ENCODE measurements at places on chromosomes 12 and 14.

- no peak for DNase-seq
Observed at GRCh38 chr14:56125772-56126636, 7.8 kb downstream of the PELI2 start.

GRCh38 chr12:2139651-2140050, 86.9 kb downstream of the CACNA1C start:
- no peak for DNase-seq

- no peak for DNase-seq
Observed at GRCh38 chr12:72647139-72647538, 375.0 kb downstream of the TRHDE start.

DNA sequence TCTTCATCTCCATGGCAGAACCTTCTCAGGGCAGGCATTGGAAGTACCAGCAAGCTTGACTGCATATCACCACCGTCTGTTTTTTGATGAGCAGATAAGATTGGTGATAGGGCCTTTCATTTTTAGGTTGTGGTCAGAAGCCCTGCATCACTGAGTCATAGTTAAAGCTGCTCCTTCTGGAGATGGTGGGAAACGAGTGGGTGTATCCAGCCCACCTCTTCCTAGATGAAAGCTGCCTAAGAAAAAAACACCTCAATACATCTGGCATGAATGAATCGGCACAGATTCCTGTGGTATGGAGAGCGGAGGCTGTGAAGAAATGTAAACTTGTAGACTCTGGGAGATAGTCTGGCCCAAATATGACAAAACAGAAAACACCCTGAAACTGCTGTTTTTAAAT, 248.7 kb upstream of the EGLN3 start:
- no peak for DNase-seq

DNA sequence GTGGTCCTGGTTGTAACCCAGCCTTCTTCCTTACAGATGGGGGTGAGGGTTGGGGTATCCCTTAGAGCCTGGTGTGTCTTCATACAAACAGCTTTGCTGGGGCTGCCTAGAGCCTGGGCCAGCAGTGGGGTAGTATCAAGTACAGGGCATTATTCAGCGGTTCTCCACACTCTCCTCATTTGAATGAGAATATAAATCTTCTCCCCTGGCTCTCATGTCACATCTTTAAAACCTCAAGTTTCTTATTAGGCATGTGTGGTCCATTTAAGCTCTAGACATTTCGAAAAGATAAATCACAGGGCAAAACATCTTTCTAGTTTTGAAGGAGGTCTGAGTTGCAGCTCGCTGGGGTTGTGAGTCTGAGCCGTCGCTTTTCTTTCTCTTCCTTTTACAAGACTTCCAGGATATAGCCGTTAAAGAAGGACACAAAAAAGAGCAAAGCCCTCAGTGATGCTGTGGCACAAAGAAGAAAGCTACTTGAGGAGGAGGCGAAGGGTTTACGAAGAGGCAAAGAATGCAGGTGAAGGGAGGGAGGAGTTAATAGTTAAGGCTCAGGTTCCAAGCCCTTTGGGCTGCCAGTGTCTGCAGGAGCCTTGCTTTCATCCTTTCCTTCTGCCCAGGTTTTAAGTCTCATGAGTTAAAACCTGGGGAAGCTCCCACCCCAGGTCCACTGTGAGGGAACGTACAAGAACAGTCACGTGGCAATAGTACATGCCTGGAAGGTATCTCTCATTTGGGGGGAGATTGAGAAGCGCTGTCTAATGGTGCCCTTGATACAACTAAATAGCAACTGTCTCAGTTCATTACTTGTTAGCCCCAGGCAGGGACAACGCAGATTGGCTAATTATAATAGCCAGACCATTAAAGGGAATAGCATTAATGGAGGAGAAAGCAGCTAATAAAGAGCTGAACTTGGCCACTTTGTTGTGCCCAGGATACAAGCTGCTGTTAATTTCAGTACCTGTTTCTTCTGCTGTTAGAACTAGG, 94.2 kb downstream of the ETV6 start:
- no peak for DNase-seq

DNA sequence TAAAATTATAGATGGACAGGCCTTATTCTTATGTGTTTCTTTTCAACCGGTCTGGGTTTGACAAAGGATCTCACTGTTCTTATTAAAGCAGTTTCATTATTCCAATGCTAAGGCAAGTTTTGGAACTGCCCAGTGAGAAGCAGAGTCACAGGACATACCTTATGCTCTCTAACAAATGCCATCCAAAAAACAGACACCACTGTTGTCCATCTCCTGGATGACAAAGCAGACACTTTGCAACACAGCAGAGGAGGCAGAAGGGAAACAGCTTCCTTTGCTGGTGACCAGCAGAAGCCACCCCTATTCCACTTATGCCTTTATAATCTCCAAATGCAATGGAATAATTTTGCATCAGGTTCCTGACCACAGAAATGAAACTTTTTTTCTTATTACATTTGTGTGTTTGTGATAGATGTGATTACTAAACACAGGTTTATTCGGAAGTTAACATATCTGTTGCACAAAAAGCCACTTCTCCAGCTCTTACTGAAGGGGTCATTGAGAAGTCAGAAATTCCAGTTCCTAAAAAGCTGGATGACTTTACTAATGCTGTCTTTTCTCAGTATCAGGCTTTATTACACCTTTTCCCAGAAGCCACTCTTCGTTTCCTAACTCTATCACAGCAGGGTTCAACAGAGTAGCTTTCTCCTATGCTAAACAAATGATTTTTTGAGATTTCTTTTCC, 115.6 kb downstream of the BTG1 start:
- DNase-seq, result no peak

DNA sequence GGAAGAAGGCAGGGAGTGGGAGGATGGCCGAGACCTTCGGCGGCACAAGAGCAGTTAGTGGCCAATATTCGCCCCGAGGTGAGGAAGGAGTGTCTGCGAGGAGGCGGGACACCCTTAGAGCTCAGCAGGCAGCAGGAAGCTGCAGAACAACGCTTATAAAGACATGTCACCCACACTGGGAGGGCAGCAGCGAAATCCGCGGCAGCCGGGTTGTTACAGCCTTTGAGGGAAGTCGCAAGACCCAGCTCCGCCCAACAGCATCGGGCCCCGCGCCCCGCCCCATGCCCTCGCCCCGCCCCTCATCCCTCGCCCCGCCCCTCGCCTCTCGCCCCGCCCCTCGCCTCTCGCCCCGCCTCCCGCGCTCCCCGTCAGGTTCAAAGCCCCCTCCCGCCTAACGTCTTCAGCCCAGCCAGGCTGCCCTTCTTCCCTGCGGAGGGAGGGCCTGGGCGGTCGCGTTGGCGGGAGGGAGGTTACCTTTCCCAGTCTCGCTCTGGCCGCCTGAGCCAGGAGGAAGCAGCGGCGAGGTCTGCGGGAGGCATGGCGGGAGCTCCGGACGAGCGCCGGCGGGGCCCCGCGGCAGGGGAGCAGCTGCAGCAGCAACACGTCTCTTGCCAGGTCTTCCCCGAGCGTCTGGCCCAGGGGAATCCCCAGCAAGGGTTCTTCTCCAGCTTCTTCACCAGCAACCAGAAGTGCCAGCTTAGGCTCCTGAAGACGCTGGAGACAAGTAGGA, at the start of gene ATP23:
Gene ATP23, plus strand, starts transcription at position 403 of the 730 bp plus-strand sequence. Its CDS starts 135 bp downstream, at position 538.
- DNase-seq, result peak; percentile 81

DNA sequence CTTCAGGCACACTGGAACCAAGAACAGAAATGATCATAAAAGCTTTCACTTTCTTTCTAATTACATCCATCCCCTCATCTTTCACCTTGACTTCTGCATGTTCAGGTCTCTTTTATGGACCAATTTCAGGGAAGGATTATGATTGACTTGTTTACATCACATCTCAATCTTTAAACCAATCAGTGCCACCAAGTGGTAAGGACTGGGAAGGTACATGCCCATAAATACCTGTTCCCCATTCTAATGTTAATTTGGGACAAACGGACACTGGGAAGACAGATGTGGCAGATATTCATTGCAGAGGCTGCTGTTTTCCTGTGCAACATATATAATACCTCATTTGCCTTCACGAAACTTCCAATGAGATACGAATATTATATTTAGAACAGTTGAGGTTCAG, 978.1 kb downstream of the GALC start:
- no peak for DNase-seq

DNA sequence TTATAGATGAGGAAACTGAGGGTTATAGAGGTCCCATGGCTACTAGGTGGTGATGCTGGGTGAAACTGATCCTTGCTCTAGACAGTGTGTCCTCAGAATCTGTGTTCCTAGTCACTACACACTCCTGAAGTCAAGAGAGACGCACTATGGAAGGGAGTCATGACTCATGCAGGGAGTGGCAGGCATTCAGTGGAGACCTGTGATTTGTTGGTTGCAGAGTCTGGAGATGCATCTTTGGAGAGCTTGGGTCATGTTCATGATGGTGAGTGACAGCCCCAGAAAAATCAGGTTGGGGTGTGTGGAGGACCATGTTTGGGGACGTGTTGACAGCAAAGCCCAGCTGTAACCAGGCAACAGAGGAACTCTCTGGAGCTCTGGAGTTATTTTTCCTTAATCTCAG, 38.0 kb upstream of the FBXO21 start:
- no peak for DNase-seq

- no peak for DNase-seq
Observed at GRCh38 chr12:96029826-96030225, 5.6 kb downstream of the LTA4H start.

DNA sequence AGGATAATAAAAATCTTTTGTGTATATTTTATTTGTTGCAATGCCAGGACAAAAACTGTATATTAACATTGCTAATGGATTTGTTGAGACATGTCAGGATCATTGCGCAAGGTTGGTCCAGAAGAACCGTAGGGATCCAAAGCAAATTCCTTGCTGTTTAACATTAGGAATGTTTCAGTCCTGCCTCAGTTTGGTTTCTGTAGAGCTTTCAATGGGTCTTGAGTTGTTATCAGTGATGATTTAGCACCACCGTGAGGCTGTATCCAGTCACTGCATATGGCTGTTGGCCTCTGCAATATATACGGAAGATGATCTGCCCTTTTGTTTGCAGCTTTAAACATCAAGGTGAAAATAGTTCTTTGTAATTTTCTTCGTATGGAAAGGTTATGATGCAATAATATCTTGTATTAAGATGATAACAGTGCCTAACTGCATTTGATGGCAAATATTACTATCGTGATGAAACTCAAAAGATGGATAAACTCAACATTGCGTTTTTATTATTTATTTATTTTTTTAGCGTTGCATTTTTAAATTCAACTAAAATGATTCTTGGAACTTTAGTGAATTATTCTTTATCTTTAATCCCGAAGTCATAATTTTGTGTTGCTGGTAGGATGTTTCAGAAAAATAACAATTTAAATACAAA, 231.2 kb downstream of the AKAP6 start:
- DNase-seq, result peak; percentile 0

GRCh38 chr12:105343836-105344235, 13.3 kb downstream of the C12orf75 start:
- DNase-seq, result no peak

- no peak for DNase-seq
Observed at GRCh38 chr12:107731366-107731765, 29.6 kb downstream of the PRDM4 start.

- no peak for DNase-seq
Observed at GRCh38 chr14:53047307-53048069, 96.6 kb upstream of the FERMT2 start.

GRCh38 chr12:23113781-23114180, 488.8 kb downstream of the ETNK1 start:
- no peak for DNase-seq

DNA sequence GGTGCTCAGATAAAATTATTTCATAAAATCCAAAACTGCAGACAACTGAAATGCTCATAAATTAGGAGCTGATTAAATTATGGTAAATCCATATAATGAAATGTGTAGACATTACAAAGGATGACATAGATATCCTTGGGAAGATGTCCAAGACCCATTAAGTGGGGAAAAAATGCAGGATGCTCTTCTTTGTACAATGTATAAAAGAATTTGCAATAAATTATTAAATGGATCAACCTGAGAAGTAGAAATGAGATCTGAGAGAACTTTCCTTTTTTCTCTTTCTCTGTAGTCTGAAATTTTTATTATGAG, 336.4 kb upstream of the E2F7 start:
- no peak for DNase-seq

GRCh38 chr14:86712176-86712575, 1182.2 kb downstream of the FLRT2 start:
- DNase-seq, result no peak

- DNase-seq, result no peak
Observed at GRCh38 chr12:123483602-123484248, 25.8 kb downstream of the SNRNP35 start.

DNA sequence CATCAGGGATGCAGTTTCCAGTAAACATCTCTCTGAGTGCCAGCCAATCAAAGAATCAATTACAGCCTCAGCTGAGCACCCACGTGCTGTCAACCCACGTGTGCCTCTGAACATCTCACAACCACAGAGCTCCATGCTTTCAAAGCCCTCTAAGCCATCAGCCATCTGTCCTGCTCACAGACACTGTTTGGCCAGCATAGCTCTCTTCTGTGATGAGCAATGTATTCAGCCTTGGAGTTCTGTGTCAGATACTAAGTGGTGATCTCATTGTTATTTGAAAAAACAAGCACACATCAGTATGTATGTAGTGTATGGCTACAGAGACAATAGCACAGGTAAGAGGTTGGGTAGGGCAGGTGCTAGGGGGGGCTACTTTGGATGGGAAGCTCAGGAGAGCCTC, 94.3 kb downstream of the RGS6 start:
- DNase-seq, result no peak

DNA sequence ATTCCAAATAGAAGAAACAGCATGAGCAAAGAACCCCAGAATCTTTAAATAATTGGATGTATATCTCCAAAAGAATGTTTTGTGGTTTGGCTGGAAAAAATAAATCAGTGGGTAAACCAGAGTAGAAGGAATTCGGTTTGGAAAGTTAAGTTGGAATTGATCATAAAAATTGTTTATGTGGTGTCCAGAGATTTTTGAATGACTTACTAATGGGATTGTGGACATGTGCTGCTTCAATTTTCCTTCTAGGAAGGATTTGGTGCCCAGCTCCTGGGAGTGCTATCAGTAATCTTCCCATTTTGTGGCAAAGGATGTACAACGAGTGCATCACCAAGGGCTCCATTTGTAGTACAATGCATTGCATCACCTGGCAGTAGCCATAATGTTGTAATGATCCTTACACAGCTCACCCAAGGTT, 224.8 kb downstream of the SLC16A7 start:
- no peak for DNase-seq

GRCh38 chr14:55430024-55430690, 10.3 kb downstream of the TBPL2 start:
- peak; percentile 36 for DNase-seq

All from activated T-cell treated with anti-CD3 and anti-CD28 coated beads for 24 hours (primary cell).